ENCODE measurements at places on chromosomes 6 and 20. TPM values are rescaled to one million over a fixed set of nuclear protein-coding genes. Genes with fewer than 3 reads are reported as not detected.

Gene RAD21L1
- not detected for total RNA-seq

Gene PBOV1
- total RNA-seq, result not detected

Gene DSP
- total RNA-seq, result 0.44 TPM

Gene ZNF311
- total RNA-seq, result 1.8 TPM

Gene OXT
- not detected for total RNA-seq

Gene MLIP
- not detected for total RNA-seq

Gene MTHFD1L
- 41.7 TPM for total RNA-seq
